ENCODE measurements at places on chromosomes 3 and 15.

- DNase-seq: no peak
Measured at GRCh38 chr3:183381179-183381578, 47.2 kb downstream of the MCF2L2 start.

DNA sequence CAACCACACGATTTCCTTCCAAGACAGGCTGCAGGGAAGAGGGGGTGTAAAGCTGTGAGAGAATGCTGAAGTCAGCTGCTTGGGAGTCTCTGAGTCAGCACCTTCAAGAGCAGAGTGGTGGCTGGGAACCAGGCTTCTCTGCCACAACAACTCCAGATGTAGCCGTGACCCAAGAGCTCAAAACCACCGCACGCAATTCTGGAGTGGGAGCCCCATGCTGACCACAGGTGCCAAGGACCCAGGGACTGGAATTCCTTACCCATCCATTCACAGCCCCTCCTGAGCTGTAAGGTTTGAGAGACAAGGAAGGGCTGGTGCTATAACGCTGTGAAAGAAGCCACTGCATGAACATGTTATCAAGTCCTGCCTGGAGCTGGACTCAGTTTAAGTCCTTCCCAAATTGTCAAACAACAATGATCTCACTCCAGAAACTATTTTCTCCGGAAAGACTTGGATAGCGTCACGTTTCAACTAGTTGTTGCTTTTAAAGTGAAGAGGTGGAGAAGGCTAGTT is 61.4 kb downstream of the UMPS start:
- no peak for DNase-seq

GRCh38 chr15:52128568-52128967 is 16.0 kb upstream of the BCL2L10 start:
- no peak for DNase-seq

- no peak for DNase-seq
Measured at GRCh38 chr15:76178296-76179000, 118.7 kb downstream of the TMEM266 start.

- no peak for DNase-seq
Measured at GRCh38 chr15:96372554-96372953, 42.1 kb downstream of the NR2F2 start.

GRCh38 chr15:78944669-78945407 is at the start of gene CTSH:
TSS of gene CTSH (minus strand) at chr15:78945046. CDS start at chr15:78944981, 65 bp downstream.
- DNase-seq: peak; percentile 59

DNA sequence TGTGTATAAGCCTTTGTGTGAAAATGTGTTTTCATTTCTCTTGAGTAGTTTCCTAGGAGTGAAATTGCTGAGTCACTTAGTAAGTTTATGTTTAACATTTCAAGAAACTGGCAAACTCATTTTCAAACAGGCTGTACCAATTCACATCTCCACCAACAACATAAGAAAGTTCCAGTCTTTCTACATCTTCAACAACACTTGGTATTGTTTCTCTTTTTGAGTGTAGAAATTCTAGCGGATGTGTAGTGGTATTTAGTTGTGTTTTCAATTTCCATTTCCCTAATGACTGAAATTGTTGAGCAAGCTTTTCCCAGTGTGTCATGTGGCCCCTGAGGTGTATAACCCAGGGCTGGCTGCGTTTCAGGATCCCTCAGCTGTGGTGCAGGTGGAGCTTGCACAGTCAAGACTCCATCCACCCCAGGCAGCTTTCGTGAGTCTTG is 258.5 kb downstream of the PDCD6IP start:
- DNase-seq: no peak

GRCh38 chr3:191424881-191425280 is 36.1 kb upstream of the PYDC2 start:
- no peak for DNase-seq

DNA sequence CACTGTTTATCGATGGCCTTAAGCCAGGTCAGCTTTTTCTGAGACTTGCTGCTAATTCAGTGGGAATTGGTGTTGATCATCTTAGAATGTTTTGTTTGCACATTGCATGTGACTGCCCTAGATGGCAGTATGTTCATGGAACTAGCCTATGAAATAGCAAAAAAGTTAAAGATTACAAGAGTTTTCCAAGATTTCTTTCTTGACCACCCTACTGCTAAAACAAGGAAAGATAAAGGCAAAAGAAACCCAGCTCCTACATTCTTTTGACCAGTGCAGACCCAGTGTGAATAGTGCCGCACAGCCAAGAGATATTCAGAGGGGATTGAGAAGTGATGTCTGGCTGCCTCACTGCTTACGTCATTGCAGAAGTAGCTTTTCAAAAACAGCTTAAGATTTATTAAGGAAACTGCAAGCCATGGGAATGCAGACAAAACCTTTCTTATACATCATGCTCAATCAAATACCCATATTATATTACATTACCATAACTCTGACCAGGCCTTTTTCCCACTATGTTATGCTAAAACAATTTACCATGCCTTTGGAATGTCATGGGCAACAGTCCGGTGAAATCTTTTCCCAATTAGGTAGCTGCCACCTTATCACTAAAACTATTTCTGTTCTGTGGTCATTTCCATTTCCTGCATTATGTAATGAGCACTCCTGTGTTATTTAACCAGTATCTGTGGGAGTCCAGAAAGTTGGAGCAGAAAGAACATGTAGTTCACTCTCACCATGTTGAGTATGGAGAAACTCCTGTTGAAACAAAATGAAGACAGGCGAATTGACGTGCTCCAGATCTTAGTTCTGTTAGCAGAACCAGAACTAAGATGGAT is 6.0 kb downstream of the PHLDB2 start:
- no peak for DNase-seq
